Vagina (tissue), 2 donors: ENCODE measurements at places on chromosomes 3 and 15.

GRCh38 chr3:175346573-175347356 is 487.6 kb downstream of the NAALADL2 start:
- no peak for DNase-seq

GRCh38 chr3:154307363-154307762 is 16.9 kb downstream of the DHX36 start:
- DNase-seq, result no peak

DNA sequence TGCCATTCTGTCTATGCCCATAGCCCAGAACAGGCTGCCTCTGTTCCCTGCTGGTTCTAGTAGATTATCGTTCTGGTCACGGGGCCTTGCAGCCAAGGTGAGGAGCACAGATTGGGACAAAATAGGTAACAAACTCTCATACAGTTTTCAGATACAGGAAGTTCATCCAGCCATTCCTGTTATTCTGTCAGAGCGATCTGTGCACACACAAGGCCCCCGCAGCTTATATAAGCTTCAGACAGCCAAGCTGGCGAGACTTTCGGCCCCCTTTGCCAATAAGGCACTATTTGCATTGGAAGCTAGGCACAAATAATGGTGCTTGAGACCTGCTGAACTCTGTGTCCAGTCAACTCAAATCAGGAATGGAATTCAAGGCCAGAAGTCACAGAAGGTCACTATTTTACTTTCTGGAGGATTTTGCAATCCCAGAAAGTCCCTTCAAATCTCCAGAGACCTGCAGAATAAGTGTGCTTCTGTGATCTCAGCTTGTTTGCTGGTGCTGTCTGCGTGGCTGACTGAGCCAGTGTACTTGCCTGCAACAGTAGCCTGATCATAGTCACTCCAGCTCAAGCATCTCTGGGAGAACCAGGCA is 69.4 kb downstream of the BFSP2 start:
- DNase-seq, result no peak

DNA sequence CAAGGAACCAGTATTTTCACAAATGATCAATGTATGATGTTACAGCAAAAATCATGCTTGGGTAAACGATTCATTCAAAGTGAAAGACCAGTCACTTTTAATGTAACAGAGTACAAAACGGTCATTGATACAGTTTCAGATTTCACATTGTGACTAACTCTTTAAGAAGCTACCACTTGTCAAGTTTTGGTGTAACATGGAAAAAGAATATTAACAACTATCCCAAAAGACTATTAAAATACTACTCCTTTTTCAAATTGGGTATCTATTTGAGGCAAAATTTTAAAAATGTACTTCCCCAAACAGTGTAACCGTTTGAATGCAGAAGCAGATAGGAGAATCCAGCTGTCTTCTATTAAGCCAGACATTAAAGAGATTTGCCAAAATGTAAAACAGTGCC is 31.7 kb downstream of the AKAP13 start:
- DNase-seq, result no peak

GRCh38 chr3:65595222-65596028 is 443.3 kb downstream of the MAGI1 start:
- DNase-seq, result no peak

- DNase-seq, result no peak
These were observed 1.2 kb upstream of the ATRIP start for GRCh38 chr3:48445277-48445882.

DNA sequence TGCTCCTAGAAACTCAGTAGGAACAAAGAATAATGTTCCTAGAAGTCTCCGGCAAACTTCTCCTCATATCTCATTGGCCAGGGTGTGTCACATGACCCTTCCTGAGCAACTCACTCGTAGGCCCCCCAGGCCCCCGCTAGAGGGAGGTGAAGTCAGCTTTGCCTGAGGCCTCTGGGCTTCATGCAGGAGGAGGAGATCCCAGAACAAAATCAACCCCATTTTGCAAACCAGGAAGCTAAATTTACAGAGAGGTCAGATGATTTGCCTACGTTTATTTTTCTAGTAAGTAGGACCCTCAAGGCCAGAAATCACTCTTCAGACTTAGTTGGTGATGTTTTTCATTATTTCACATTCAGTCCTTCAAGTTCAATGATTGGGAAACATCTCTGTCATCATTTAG is 99.1 kb downstream of the SSR3 start:
- DNase-seq, result no peak
